Heart left ventricle (tissue), 16 donors: ENCODE measurements at places on chromosomes 1 and 21.
A peak's percentile ranks its signal among the peaks of the same experiment; 100 is the strongest.

DNA sequence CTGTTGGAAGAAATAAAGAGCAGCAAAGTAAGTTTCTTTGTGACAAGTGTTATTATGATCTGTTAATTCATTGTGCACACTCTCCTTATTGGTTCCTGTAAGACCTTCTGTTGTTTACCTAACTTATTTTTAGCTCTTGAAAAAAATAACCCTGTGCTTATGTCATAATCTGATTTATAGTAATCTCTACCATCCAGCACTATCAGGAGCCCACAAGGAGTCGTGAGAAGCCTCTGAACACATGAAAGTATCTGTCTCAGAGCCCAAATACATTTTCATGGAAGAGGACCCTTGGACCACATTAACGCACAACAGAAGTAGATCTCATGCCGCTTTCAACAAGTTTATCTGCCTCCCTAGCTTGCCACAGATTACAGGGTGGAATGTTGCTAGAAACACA lies 45.8 kb downstream of the CENPF start:
- no peak for DNase-seq

GRCh38 chr1:226497991-226498639 lies 50.4 kb upstream of the STUM start:
- no peak for DNase-seq

- no peak for DNase-seq
These were observed 81.6 kb upstream of the TTC34 start for GRCh38 chr1:2882966-2883696.

DNA sequence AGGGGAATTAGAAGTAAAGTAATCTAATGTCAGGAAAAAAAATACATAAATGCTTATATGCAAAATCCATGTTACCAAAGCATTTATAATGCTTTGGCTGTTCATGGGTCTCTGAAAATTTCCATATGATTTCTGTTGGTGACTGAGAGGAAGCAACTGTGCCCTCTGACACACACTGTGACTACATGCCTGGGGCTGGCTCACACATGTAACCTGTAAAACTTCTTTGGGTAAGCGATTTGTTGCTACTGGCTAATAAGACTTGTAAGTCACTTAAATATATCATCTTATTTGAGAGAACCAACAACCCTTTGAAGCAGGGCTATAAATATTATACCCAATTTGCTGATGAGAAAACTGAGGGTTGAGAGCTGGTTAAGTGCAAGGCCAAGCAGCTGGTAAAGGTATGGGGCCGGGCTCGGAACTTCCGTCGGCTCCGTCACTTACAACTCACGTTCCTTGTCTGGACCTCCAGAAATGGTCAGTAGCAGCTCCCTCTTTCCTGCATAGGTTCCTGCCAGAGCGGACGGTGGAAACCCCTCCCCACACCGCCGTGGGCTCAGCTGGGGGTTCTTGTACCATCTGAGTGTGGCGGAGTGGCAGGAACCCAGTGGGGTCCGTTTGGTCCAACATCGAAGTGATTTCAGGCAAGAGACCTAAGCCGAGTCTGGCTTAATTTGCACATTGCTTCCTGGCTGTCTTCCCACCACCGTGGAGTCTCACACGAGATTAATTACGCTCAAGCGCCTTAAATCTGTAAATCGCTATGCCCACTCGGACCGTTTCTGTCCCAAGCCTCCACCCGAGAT lies 714 bp downstream of the DFFA start:
- no peak for DNase-seq

GRCh38 chr21:39863111-39863510 lies 4.1 kb upstream of the PCP4 start:
- no peak for DNase-seq

DNA sequence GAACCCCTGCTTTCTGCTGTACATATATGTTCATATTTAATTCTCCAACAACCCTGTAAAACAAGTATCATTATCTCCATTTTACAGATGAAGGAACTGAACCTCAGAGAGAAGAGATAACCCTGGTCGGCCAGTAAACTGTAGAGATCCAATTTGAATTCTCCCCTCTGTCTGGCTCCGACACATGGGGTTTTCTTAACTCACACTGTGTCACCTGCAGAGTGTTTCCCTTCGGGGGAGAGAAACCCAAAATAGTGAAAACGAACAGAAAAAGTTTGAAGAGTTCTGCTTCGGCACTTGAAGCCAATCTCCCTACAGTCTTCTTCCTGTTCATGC lies 17.4 kb upstream of the BCAR3 start:
- no peak for DNase-seq

DNA sequence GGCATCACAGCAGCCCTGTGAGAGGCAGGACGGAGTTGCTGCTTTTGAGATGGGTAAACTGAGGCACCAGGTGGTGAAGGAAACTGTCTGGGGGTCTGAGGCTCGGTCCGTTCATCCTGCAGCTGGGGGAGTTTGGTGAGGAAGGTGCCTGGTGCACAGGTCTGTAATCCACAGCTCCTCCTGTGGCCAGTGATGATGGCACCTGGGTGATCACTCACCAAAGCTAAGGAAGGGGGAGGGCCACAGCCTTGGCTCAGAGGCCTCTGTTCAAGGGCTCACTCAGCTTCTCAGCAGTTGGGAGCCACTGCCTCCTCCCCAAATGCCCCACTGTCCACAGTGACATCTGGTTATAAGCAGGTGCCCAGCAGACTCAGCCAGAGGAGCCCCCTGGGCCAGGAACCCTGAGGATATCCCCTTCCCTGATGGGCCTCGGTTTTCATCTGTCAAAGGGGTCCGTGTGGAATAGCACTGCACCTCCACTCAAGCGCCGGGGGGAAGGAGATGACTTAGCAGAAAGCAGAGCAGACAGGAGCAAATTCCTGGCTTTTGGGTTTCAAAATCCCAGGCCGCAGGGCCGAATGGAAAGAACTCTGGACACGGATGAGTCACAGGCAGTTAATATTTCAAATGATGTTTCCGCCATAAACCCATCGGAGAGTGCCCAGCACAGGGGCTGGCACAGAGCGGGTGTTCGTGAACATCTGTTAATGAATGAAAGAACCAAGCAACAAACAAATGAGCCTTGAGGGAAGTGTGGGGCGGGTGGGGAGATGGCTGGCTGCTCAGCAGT lies 82.8 kb downstream of the DMRTB1 start:
- DNase-seq, result no peak

GRCh38 chr21:44420416-44421205 lies 34.7 kb upstream of the LRRC3 start:
- DNase-seq, result peak; percentile 20

DNA sequence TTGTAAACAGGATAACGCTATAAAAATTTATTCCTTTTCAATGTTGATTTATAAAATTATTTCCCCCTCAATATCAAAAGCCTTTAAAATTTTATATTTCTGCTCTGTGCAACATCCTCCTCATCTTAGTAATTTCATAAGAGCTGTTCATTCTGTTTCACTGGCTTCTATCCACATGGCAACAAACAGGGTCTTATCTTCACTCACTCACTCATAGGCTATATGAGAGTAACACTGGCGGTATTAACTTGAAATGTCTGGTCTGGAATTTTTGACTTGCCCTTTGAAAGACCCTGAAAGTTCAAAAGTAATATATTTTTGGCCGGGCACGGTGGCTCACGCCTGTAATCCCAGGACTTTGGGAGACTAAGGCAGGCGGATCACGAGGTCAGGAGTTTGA lies 77.4 kb upstream of the KRTAP11-1 start:
- DNase-seq, result no peak

DNA sequence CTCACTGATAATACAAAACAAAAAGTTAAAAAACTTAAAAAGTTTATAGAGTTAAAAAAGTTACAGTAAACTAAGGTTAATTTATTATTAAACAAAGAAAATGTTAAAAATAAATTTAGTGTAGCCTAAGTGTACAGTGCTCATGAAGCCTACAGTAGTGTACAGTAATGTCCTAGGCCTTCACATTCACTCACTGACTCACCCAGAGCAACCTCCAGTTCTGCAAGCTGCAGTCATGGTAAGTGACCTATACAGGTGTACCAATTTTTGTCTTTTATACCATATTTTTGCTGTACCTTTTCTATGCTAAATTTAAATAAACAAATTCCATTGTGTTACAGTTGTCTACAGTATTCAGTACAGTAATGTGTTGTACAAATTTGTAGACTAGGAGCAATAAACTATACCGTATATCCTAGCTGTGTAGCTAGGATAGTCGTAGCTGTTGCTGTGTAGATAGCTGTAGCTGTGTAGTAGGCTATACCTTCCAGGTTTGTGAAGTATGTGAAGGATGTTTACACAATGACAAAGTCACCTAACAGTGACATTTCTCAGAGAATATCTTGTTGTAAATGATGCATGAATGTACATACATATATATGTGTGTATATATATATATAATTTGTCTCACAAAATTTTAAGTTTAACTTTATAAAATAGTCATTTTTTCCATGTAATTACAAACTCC lies 140.2 kb downstream of the TGFB2 start:
- DNase-seq, result no peak

GRCh38 chr1:24481843-24482610 lies 20.6 kb upstream of the RCAN3 start:
- no peak for DNase-seq
